ENCODE measurements at places on chromosomes 12 and 14.

- peak; percentile 41 for DNase-seq
Measured at GRCh38 chr12:107131832-107132616, 38.7 kb upstream of the CRY1 start.

GRCh38 chr12:26732005-26732908, 100.7 kb downstream of the ITPR2 start:
- DNase-seq = no peak

DNA sequence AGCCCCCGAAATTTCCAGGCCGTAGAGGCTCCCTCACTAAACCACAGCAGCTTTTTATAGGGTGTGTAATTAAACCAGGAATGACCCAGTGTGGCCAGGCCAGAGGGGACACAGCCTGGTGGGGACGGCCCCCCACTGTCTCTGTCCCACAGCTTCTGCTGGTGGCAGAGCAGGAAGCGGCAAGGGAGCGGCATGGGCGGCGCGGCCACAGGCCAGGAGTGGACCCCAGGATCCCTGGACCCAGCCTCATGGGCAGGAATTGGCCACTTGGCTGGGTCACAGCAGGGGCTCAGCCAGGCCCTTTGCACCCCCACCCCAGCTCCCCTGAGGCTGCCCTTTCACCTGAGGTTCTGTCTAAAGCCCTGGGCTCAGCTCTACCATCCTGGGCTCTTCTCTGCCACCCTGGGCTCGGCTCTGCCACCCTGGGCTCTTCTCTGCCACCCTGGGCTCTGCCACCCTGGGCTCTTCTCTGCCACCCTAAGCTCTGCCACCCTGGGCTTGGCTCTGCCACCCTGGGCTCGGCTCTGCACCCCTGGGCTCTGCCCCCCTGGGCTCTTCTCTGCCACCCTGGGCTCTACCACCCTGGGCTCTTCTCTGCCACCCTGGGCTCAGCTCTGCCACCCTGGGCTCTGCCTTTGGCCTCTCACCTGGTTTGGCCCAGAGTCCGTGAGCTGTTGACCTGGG, 39.3 kb downstream of the FBRSL1 start:
- DNase-seq = no peak

- no peak for DNase-seq
Measured at GRCh38 chr12:26789731-26790644, 43.0 kb downstream of the ITPR2 start.

DNA sequence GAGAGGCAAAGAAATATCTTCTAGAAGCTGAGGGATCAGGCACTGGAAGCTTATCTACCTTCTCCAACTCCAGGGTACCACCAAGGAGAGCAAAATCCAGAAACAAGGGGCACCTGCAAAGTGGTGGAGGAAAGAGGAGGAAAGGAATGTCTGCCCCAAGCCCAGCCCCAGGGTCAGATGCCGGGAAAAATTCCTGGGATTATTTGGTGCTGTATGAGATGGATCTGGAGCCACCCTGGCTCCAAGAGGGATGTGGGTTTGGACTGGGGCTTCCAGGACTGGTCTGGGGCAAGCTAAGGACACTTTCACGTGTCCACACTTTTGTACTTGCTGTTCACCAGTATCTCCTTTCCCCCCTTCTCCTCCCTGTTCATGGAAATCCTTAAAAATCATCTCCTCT, 69.8 kb downstream of the DPF3 start:
- DNase-seq = no peak

DNA sequence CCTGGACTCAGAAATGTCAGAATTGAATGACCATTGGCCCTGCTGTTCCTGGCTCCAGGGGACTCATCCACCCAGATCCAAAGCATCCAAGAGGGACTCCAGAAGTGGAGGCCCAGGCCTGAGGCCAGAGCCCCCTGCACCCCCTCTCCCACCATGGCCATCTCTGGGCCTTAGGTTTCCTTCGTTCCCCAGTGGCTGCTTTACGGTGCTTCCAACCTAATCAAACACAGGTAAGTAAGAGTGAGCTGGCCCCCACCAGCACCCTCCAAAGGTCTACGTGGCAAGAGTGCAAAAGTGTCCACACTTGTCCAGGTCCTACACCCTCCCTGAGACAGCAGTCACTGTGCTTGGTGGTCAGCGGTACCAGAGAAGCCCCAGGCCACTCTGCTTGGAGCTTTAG, 139.0 kb downstream of the DPF3 start:
- DNase-seq = no peak

DNA sequence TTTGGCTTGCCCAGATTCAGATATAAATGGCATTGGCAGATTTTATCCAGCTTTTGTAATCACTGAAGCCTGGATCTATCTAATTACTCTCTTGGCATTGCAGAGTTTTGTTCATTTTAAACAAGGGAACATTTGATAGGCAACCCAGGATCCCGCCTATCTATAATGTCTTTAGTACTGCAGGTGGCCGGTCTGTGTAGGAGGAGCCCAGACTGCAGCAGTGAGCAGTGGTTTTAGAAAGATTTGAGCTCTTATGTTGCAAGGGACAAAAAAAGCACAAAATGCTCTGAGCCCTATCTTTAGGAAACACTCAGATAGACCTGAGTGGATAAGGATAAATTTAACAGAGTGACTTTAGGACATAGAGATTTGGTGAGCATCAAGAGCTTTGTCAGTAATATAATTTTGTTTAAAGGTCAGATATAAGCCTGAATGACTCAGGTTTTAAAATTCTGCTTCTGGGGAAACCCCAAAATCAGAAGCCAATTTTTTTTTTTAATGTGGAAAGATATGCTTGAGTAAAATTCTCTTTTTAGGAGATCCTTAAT, 165.5 kb downstream of the SLC5A8 start:
- DNase-seq = no peak

- no peak for DNase-seq
Measured at GRCh38 chr12:92778525-92778924, 75.7 kb downstream of the PLEKHG7 start.

GRCh38 chr14:96581026-96581425, 78.8 kb downstream of the PAPOLA start:
- no peak for DNase-seq

GRCh38 chr12:6582196-6582595, 14.1 kb upstream of the NOP2 start:
- DNase-seq = no peak

GRCh38 chr14:53127832-53128231, 25.3 kb downstream of the DDHD1 start:
- no peak for DNase-seq

DNA sequence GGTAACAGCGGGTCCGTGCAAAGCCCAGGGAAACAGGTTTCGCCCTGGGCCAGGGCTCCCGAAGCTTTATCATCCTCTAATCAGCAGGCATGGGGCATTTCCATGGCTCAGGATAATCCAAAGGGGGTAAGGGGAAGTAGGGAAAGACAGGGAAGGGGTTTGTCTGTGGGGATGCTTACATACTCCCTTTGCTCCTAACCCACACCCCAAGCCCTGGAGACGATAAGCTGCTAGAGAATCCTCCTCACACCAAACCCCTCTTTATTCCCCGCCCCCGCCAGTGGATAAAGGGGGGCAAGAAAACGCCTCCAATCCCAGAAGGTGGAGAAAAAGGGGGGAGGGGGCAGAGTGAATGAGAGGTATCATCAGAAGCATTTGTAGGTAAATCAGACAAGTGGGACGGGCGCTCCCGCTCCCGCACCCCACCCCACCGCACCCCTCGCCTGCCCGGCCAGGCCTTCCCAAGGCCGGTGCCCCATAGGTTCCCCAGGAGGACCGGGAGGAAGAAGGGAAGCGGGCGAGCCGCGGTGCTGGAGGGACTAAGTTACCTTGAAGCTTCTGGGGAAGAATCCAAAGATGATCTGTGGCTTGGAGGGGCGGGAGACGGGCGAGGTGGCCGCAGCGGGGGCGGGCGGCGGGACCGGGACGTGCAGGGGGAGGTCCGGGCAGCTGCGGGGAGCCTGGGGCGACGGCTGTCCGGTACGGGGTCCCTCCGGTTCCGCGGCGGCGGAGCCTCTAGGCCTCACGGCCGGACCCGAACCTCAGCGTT, 762 bp downstream of the PPP2R5E start:
- peak; percentile 59 for DNase-seq

GRCh38 chr14:92276074-92276473, 46.9 kb upstream of the SLC24A4 start:
- no peak for DNase-seq

DNA sequence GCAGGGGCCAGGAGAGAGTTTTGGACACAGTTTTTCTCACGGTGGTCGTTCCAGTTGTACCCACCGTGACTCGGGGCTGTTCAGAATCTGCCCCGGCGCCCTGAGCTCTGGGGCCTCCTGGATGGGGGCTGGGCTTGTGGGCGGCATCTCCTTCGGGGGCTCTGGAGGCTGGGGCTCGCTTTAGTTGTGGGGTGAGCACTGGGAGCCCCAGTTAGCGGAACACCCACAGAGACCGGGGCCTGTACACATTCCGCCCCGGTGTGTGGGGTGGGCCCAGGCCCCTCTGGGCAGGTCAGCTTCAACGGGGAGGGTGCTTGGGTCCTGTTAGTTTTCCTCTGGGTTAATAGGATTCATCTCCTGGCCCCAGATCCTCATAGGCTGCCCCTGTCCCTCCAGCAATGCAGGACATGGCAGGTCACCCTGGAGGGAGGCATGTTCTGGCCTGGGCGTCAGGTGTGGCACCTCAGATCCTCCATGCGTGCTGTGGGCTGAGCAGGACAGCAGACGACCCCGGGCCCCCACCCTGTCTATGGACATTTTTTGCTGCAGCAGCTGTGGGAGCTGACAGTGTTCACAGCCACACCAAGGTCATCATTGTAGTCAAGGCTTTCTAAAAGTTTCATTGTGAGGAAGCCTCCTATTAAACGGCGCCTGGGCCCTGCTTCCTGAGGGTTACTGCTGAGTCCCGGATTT, 393.2 kb downstream of the TMEM121 start:
- no peak for DNase-seq

DNA sequence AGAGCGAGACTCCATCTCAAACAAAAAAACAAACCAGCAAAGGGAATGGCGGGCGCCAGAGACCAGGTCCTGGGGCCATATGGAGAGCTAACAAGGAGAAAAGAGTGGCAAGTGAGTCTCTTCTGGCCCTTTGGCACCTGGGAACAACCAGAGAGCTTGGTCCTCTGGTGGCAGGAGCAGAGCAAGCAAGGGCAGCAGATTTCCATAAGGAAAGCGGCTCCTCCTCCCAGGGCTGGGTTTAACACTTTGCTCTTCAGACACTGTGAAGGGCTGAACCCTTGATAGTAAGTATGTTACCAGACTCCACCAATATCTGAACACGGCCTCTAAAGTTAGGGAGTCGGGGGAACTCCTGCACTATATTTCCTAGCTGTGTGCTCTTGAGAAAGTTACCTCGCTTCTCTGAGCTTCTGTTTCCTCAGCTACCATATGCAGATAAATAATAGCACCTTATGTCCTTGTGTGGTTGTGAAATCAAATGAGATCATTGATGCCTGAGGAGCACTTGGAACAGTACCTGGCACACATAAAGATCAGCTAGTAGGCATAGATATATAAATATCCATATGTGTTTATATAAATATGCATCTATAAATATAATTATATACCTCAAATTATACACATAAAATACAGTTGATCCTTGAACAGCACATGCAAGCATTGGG, 33.4 kb upstream of the PLEKHG6 start:
- DNase-seq = no peak

GRCh38 chr12:54997929-54998522, 13.5 kb upstream of the TESPA1 start:
- no peak for DNase-seq

GRCh38 chr14:75448209-75448608, 20.4 kb downstream of the JDP2 start:
- no peak for DNase-seq

- no peak for DNase-seq
Measured at GRCh38 chr14:22185191-22185590, 403.8 kb downstream of the DAD1 start.

DNA sequence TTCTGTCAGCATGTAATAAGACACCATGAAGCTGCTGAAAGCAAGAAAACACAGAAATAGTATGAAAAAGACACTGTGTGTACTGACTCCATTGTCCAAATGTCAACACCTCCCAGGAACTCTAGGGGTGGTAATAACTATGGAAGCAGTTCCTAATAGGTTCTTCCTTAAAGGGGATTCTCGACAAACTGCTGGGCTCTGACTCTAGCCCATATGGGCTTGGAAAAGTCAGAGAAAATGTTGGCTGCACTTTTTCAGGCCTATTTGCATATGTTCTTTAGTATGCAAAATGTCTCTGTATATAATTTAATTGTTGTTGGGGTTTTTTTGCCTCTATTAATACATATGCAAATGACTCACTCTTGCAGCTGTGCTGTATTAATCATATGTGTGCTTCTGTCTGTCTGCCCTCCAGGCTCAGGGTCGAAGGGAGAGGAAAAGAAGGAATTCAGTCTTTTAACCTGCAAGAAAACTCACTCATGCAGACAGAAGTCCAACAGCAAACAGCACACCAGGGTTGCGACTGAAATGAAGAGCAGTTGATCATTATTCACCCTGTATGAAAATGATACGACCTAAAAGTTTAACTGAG, 317.6 kb downstream of the SOX5 start:
- DNase-seq = no peak

DNA sequence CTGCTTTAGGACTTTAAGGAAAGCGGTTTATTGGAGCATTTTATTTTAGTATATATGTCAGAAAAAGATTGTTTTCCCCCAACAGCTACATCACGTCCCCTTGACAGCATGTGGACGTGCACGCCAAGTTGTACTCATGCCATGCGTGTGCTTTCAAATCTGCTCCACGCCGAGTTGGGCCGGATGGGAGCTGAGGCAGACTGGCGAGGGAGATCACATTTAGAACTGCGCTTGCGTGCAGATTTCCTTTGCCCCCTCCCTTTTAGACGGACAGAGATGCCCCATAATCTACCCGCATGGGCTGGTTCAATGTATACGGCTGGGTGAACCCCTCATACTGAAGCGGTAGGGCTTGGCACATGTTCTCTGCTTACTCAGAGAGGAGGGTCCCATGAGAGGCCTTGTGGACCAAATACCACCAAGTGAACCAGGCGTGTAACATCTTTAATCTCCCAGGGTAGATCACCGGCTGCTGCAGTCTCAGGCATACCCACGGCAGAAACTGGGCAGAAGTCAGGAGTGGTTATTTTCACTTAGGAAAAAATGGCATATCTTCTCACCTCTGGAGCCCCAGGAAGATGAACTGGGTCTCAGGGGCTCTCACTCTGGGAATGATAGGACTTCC, 92.1 kb downstream of the ESR2 start:
- no peak for DNase-seq

- DNase-seq = no peak
Measured at GRCh38 chr12:69685810-69686209, 13.3 kb downstream of the BEST3 start.

DNA sequence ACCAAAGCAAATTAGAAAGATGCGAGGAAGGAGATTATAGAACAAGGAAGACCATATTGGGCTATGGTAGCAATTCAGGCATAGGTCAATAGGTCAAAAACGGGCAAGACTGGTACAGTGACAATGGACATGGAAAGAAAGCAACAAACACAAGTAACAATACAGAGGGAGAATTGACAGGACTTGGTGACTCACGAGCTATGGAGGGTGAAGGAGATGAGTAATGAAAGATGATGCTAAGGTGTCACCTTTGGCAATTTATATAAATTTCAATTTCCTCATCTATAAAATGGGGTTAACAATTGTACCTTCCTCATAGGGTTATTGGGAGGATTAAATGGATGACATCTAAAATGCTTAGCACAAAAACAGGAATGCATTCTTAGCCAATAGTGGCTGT, 15.1 kb upstream of the DUSP16 start:
- no peak for DNase-seq

- DNase-seq = no peak
Measured at GRCh38 chr12:18135509-18135908, 45.5 kb upstream of the RERGL start.
